ENCODE measurements at places on chromosomes 13 and 19.

- DNase-seq: no peak
Measured at GRCh38 chr13:27482983-27483382, 32.6 kb upstream of the MTIF3 start.

DNA sequence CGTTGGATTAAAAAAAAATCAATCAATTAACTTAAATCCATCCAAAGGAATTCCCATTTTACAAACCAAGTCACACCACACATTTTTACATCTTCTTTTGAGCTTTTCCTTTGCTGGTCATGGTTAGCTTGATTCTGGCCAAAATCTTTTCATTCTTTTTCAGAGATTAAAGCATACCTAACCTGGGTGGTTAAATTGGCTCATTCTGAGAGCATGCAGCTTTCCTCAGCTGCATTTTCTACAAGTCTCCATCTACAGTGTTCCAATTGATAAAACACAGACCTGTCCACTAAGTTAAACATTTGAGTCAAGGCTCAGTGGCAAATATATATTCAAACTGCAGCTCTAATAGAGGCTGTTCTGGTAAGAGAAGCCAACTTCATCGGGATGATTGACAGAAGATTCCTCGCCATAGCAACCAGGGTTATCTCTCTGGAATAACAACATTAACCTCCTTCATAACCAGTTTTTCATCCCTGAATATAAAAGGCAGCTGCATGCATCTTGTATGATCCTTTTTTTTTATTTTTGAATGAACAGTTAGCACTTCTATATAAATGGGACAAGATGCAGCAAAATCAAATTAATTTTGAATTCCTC is 106.2 kb downstream of the DNAJC15 start:
- no peak for DNase-seq

- no peak for DNase-seq
Measured at GRCh38 chr13:33351319-33351718, 65.8 kb upstream of the STARD13 start.

DNA sequence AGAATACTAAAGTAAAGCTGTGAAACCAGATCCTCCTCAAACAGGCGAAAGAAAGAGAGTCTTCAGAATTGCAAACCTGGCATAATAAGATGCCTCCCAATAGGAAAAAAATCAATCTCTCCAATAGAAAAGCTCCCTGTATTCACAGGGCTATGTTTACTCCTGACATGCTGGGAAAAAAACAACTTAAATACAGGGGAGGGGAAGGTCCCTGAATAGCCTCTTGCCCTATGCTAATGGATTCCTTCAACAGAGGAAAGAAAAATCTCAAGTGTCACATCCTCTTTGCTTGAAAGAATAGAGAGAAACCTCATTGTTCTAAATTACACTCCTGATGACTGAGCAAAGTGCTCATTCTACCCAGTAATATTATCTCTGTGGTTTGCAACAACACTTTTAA is 1271.1 kb upstream of the PRR20A start:
- no peak for DNase-seq

DNA sequence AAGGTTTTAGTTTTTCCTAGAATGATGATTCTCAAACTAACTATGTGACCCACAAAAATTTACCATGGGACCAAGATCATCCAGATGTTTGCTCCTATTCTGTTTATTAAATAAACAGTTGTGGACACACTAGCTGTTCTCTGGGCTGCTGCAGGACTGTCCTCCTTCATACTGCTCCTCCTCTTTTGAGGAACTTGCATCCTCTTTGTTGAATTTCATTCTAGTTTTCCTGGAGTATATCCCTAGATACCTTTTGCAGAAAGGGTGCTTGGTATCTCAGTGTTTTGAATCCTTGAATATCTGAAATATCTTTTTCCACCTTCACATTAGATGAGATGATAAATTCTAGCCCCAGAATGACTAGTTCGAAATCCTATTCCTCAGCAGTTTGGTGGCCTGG is 24.1 kb downstream of the VASP start:
- no peak for DNase-seq

GRCh38 chr19:11881151-11881800 is 6.3 kb upstream of the ZNF69 start:
- peak; percentile 52 for DNase-seq

DNA sequence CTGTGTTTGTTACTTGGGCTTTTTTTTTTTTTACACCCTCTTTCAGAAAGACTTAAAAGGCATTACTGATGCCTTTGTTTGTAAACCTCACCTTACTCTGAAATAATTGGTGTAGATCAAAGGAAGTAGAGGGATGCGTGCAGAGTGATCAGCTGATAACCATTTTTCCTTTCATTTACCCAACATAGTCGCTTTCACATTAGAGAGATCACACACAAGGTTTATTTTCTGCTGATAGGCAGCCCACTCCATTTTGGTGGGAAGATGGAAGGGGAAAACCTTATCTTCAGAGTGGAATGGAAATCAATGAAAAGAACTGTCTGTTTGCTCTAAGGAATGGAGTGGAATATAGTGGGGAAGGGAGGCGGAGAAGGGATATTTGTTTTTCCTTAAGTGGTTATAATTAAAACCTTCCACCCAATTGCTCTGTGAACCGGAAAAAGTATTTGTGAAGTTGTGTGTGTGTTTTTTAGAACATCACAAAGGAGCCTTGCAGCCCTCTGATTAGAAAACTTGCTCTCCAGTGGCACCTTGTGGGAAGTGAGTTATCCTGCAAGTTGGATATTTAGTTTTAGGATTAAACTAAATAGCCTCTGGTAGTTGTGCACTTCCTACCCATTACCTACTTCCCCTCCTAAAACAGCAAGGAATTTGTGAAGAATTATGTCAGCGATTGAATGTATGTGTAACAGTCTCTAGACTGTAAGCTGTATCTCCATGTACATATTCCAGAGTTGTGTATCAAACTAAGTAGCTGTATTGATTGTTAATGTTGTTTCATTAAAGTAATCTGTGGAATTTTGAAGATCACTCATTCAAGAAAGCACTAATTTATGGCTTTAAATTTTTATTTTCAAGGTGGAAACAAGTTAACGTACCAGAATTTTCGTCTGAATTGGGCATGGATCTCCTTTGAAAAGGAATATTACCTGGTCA is 76.8 kb downstream of the FREM2 start:
- DNase-seq: peak; percentile 15

GRCh38 chr19:8592231-8593009 is 15.2 kb upstream of the MYO1F start:
- DNase-seq: peak; percentile 70

DNA sequence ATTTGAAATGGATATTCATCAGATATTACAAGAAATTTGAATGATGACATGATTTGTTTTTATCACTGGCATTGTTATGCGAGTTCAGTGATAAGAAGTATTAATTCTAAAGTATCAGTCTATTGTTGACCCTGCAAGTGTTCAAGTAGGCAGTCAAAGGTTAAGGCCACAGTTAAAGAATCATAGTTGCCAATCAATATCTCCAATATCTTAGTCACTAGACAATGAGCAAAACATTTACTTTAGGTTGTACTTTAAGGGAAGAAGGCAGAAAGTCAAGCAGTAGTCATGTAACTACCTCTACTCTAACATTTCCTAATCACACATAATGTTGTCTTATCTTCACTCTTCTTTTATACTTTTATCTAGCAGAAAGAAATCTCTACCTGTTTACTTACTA is 709.8 kb downstream of the PCDH17 start:
- DNase-seq: no peak

GRCh38 chr19:52584736-52585440 is 14.8 kb downstream of the ZNF701 start:
- no peak for DNase-seq

- DNase-seq: no peak
Measured at GRCh38 chr13:59358014-59358413, 805.7 kb downstream of the DIAPH3 start.

- no peak for DNase-seq
Measured at GRCh38 chr13:25429466-25429865, 57.7 kb downstream of the ATP8A2 start.

DNA sequence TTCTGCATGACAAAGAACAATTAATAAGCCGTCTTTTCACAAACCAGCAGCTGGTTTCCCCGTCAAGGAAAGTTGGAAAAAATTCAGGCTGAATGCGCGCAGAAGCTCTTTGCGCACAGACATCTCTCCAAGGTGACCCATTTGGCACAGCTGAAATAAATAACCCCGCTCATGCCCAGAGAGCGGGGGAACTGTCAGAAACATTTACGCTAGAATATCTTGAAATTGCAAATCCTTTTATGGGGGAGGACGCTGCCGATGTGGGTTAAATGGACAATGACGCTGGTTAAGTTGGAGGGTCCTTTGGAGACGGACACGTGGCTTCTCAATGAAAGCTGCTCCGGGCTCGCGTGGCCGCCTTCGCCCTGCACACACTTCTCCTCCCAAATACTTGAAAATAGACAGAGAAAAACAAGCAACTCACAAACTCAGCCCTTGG is 30.6 kb downstream of the GSX1 start:
- no peak for DNase-seq

DNA sequence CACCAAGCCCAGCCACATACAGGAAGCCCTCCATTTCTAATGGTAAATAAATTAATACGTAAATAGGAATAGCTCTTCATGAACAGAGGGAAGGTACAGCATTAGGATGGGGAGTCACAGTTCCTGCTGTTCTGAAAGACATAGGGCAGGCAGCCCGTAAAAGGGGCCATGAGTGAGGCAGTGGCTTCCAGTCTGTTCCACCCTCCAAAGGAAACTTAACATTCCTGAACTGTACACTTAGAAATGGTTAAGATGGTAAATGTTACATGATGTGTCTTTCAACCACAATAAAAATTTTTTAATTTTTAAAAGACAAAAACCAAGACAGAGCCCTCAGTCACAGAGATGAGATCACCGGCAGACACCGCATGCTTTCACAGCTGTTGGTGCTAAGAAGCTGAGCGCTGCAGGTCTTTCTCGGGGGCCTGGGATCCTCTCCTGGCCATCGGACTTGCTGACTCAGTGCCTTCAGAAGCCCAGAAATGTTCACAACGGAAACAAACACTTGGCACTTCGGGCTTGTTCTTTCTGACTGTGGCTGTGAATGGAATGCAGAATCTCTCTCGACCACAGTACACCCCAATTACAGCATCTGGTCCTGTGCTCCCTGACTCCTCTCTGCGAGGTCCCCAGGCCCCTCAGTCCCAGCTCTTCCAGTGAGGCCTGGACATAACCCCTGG is 36.4 kb downstream of the EPS15L1 start:
- no peak for DNase-seq

GRCh38 chr19:40612831-40613689 is 11.9 kb downstream of the LTBP4 start:
- peak; percentile 77 for DNase-seq

GRCh38 chr13:74389056-74389455 is 254.9 kb upstream of the KLF12 start:
- no peak for DNase-seq

- DNase-seq: no peak
Measured at GRCh38 chr13:101535192-101535746, 82.8 kb downstream of the ITGBL1 start.

DNA sequence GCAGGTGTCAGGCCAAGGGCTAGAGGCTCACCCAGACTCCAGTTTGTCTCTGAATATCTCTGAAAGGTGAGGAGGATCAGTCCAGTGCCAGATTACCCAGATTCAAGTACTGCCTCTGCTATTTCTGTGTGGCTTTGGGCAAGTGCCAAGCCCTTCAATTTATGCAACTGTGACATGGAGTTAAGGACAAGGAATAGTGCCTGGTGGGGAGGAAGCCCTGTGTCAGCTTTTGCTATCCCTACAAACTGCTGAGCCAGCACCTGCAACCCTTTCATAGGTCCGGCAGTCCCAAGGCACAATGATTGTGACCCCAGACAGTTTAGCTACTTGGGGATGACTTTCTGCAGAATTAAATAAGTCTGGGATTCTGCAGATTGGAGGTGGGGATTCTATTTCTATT is 123.0 kb downstream of the KL start:
- no peak for DNase-seq

- no peak for DNase-seq
Measured at GRCh38 chr13:105202354-105202753, 1333.1 kb downstream of the EFNB2 start.

GRCh38 chr13:26887594-26887993 is 127.0 kb upstream of the GPR12 start:
- no peak for DNase-seq

DNA sequence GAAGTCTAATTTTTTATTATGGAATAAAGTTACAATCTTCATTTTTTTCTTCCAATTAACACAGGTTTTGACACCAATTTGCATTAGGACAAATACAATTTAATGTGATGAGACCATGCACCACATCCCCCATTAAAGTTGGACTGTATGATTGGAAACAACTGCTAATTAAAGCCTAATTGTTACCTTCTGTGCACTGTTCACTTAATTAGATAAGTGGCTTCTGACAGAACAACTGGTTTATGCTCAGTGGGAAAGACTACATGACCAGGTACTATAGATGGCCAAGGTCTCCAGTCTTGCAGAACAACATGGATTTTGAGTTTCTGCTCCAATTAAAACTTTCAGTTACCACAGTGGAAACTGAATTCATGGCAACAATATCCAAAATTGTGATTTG is 198.1 kb downstream of the FGF14 start:
- DNase-seq: no peak

- DNase-seq: no peak
Measured at GRCh38 chr13:28056426-28056825, 44.0 kb downstream of the FLT3 start.

- DNase-seq: no peak
Measured at GRCh38 chr19:2064788-2065524, 13.9 kb upstream of the MKNK2 start.

GRCh38 chr13:87497426-87497825 is 173.7 kb upstream of the SLITRK5 start:
- no peak for DNase-seq

GRCh38 chr13:43528992-43529391 is 257.8 kb downstream of the ENOX1 start:
- no peak for DNase-seq

DNA sequence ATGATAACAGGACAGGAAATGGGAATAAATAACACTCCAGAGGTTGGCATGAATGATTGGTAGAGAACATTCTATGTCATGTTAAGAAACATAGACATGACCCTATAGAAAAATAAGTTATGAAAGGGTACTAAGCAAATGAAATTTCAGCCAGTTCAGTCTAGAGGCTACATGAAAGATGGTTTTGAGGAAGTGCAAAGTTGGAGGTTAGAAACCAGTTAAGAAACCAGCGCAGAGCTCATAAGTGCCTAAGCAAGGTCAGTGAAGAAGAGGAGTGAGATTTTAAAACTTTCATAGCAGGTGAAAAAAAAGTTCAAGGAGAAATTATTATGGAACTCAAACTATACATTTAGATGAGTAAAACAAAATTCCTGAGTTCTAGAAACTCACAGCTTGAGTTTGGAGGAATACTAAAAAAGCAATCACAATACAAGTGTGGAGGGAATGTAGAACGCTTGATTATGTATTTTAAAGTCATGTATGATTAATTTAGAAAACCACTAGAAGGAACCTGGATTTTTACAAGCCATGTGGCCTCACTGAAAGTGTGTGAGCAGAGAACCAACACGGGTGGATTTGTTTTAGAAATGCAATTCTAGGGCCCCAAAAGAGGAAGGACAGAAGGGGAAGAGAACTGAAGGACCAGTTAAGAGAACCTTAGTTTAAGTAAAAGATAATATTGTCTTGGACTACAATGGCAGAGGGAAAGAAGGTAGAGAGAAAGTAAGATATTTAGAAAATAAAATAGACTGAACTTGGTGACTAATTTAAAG is 162.4 kb downstream of the PCDH20 start:
- DNase-seq: no peak

All from activated CD4-positive, alpha-beta T cell treated with anti-CD3 and anti-CD28 coated beads, Interleukin-2, amount 50 U/mL, for 16 hours (primary cell).